ENCODE measurements at places on chromosomes 2 and 18.

GRCh38 chr2:203797276-203797675 is 70.3 kb upstream of the CTLA4 start:
- DNase-seq = no peak

DNA sequence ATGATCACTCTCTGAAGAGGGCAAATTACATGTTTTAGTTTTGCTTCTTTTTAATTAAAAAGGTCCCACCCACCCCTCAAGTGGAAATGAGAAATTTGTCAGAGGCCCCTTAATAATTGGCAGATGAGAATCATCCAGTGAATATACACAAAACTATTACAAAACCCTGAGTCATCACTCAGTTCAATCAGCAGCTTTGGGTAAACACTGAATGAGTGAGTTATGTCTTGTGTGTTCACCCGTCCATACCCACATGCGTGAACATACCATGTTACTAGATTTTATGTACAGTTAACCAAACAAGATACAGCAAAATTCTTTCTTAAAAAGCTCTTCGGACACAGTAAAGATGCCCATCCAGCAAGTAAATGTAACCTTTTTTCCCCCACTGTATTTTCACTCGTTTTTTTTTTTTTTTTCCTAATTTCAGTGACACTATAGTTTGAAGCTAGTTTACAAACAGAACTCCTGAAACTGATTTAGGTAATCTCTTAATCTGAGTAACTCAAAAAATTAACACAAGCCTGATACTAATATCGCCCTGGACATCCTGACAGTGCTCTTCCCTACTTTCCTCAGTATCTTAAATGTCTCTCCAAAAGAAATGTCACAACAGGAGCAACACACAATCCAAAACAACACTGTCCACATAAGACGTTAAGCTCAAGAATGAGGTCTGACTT is 1.4 kb downstream of the PSME4 start:
- DNase-seq = no peak

DNA sequence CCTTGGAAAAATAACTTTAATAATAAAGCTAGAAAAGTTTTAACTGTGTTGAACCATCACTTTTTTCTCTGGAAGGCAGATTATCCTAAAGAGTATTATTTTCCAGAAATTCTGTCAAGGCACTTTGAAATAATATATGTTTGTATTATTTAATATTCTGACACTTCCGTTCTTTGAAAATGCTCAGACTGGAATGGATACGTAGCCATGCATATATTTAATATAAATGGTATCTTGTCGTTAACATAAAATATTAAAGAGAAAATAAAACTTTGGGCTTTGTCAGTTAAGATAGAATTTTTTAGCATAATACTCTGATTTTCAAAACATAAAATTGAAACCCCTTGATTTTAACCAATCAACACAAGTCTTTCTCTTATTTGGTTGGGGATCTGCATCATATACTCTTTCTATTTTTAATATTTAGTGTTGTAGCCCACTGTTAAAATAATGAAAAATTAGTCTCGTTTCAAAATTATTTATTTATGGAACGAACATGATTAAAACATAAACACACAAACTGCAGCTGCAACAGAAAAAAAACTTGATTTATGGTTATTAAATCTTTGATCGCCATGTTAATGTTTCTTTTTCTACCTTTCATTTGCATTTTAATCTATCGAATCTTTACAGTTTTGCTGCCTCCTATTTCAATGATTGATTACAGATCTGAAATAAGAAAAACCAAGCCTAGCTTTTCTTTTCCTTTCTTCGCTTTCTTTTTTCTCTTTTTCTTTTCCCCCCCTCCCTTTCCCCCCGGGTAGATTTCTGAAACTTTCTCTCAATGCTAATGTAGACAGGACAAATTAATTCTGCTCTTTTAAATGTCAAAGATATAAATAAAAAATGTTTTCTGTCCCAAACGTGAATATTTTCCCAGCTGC is 145.5 kb downstream of the MEIS1 start:
- DNase-seq = no peak

DNA sequence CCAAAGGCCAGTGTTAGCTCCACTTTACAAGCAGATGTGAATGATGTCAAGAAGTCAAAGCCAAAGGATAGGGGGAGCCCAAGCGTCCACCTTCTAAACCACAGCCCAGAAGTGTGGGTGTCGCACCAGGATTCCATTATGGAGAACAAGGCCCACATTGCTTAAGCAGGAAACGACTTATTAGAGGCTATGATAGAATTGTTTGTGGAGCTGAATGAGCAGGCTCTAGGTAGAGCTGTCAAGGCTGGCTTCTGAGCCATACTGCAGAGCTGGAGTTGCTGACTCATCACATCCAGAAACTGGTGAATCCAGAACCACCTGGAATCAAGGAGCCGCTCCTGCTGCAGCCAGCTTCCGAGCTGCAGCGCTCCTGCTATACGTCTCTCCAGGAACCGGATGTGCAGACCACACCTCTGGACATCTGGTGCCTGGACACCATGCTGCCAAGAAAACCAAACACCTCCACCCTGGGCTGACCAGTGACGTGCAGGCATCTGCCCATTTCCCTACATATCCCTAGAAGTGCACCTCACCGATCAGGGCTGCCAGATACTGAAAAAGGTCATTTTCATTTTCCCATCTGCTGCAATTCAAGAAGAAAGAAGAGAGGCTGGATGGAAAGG is 6.2 kb upstream of the TWIST2 start:
- no peak for DNase-seq

GRCh38 chr2:73903313-73903712 is 10.5 kb downstream of the ACTG2 start:
- no peak for DNase-seq
